CMK (cell line): ENCODE measurements at places on chromosomes 1 and 21.

DNA sequence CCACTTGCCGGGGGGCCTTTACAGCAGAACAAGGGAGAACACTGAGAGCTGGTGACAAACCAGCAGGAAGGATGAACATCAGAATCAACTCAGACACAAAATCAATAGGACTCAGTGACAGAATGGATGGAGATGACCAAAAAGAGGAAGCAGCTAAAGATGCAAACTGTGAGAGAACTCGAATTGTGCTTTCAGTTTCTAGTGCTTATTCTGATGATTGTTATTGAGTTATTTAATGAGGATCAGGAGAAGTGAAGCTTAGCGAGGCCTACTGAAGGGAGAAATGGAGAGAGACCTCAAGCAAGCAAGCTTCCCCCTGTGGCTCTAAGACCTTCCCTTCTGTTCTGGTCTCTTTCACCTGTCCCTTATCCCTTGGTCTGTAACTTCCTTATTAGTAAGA lies 30.3 kb upstream of the TMEM125 start:
- DNase-seq = no peak

GRCh38 chr1:245332513-245332912 lies 177.7 kb downstream of the KIF26B start:
- no peak for DNase-seq

- no peak for DNase-seq
Observed at GRCh38 chr1:218259800-218260199, 25.3 kb upstream of the RRP15 start.

DNA sequence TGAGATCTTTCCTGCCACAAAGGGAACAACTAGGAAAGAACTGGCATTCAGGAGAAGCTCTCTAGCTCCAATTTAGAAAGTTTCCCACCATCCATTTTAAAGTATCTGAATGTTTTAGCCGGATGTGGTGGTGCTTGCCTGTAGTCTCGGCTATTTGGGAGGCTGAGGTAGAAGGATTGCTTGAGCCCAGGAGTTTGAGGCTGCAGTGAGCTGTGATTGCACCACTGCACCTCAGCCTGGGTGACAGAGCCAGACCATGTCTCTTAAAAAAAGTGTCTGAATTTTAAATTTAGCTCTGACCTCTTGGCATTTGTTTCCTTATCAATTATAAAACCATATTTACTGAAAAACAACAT lies 67.2 kb downstream of the RPAP2 start:
- no peak for DNase-seq
